ENCODE measurements at places on chromosomes 5 and 9.
A peak's percentile ranks its signal among the peaks of the same experiment; 100 is the strongest.

DNA sequence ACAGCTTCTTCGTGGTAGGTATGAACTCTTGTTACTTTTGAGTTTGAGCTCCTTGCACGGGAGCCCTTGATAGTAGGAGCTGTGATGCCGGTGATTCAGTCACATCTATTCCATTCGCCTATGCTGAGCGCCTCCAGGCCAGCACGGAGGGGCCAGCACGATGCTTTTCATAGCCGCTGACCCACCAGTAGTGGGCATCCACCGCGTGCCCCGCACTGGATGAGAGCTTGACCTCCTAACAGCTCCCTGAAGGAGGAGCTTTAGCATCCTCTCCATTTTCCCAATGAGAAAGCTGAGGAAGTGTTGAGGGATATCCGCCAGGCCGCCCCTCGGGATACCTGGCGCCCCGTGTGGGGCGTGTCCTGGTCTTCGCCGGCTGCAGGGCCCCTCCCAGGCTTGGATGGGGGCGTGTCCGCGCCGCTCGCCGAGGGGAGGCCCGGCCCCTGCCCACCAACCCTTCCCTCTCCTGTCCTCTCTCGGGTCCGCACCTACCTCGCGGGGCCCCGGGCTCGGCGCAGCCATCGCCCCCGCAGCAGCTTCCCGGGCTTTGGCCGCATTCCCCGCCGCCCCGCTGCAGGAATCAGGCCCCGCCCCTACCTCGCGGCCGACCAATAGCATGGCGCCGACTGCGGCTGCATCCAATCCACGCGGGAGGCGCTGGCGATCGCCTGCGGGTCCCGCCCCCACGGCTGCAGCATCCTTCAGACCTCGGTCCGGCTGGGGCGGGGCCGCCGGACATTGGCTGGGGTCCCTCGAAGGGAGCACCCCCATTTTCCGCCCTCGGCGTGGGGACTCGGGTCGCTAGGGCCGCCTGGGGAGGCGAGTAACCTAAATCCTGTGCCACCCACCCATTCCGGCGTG lies at the start of gene PIP5KL1:
TSS of gene PIP5KL1 (minus strand) at position 547 of the 861 bp plus-strand sequence. CDS start at position 522, 25 bp downstream.
- peak; percentile 59 for DNase-seq

GRCh38 chr9:85645909-85646627 lies 95.7 kb downstream of the AGTPBP1 start:
- DNase-seq = no peak

DNA sequence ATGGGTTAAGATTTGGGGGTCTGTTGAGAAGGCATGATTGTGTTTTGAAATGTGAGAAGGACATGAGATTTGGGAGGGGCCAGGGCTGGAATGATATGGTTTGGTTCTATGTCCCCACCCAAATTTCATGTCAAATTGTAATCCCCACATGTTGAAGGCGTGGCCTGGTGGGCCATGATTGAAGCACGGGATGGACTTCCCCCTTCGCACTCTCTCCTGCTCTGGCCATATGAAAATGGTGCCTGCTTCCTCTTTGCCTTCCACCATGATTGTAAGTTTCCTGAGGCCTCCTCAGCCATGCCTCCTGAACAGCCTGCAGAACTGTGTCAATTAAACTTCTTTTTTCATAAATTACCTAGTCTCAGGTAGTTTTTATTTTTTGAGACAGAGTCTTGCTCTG lies 14.7 kb upstream of the NOTCH1 start:
- DNase-seq = no peak

GRCh38 chr9:27468000-27468399 lies 56.1 kb upstream of the IFNK start:
- DNase-seq = no peak

GRCh38 chr9:124849801-124850200 lies 3.5 kb upstream of the WDR38 start:
- no peak for DNase-seq

GRCh38 chr5:181149355-181149754 lies 2.0 kb downstream of the OR2V2 start:
- DNase-seq = no peak

DNA sequence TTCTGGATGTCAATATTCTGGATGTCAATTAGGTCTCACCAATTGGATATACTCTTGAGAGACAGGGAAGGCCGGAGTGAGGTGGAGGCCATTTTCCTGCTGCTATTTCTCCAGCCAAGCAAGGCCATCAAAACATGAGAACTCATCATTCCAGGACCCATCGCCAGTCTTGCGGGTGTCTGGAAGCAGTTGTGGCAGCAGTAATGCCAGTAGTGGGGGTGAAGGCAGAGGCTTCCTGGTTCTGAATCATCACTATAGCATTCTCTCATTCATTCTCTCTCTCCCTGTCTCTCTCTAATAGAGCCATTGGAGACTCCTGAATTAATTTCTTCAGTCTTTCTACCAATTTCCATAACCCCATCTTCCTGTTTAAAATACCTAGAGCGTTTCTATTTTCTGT lies 71.8 kb downstream of the EGFLAM start:
- no peak for DNase-seq

GRCh38 chr9:108119530-108120113 lies 630.1 kb upstream of the KLF4 start:
- DNase-seq = no peak

GRCh38 chr5:56229111-56229510 lies 4.0 kb downstream of the ANKRD55 start:
- no peak for DNase-seq

- DNase-seq = peak; percentile 55
Measured at GRCh38 chr5:43631182-43631910, 28.4 kb downstream of the NNT start.

GRCh38 chr9:6764523-6764922 lies 6.8 kb downstream of the KDM4C start:
- DNase-seq = no peak

- no peak for DNase-seq
Measured at GRCh38 chr5:61313960-61314681, 17.9 kb upstream of the ZSWIM6 start.

DNA sequence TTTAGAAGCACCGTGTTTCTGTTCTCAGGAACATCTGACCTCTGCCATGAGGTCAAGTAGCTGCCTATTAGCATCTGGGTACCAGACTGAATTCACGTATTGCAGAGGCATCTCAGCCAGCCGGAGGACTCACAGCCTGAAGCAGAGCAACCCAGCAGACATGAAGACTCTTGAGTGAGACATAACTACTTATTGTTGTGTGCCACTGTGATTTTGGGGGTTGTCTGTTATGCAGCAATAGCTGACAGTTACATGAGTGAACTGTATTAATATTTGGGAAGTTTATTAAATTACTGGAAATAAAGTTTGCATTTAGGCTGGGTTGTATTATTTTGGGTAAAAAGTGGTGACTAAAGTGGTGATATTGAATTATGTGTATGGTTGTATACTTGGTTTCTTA lies 1.3 kb upstream of the ACOT12 start:
- no peak for DNase-seq

GRCh38 chr9:125513303-125513667 lies 193.7 kb downstream of the MAPKAP1 start:
- no peak for DNase-seq

GRCh38 chr5:103498800-103499551 lies 63.6 kb downstream of the NUDT12 start:
- DNase-seq = no peak

DNA sequence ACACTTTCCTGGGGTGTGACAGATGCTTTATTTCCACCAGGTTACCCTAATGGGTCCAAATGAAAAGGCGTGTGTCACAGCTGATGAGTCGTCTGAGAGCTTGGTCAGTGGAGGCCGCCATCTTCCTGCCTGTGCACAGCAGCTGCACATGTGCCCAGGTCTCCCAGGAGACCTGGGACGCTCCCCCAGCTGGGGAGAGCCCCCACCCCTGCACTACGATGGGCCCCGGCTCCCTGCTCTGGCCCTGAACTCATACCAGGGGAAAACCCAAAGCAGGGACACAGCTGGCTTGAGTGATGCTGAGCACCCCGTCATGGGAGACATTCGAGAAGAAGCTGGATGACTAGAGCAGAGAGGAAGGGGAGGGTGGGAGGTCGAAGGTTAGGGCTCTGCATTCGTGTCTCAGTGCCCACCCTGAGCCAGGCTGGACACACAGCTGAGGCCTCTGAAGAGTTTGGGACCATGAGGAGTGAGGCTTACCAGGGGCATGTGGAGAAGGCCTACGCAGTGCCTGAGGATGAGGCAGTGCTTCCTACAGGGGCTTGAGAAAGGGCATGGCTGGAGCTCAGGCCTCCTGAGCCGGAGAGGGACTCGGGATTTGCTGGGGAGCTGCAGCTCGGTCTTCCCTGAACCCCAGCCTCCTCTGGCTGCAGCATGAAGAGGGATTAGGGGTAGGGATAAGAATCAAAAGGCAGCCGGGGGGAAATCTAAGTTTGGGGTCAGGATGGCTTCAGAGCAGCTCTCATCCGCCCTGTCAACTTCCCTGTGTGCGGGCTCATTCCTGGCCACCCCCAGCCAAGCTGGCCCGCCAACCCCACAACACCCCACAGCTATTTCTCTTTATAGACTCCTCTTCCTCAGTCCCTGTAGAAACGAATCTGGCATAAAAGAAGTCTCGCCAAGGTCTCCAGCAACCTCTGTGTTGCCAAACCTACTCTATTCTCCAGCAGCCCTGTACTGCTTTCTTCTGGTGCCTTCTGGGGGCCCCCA lies 42.2 kb upstream of the RNU6ATAC start:
- no peak for DNase-seq

DNA sequence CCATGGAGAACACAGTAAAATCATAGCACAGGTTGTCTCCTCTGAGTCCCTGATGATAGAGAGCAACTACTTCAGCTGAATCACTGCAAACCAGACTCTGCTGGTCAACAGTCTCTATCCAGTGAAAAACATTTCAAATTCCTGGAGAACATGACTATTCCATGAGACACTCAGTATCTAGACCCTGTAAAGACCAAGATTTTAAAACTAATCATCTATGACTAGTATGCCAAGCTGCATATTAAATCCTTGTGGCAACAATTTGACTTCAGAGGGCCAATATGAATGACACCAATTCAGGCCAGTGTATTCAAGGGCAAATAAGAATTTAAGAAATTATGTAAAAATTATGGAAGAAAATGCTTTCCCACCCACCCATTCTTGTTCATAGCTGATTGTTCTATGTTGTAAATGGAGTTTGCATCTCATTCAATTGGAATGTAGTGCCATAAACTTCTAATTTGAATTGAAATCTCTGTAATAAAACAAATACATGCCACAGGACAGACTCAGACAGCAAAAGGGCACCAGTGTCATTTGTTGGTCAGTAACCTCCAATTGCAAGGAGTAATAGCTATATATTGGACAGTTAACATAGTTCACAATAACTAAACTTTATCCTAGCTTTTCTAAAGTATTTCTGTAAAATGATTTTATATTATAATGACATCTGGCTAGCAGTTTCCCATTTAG lies 80.1 kb upstream of the LPAR1 start:
- no peak for DNase-seq

GRCh38 chr5:39080597-39081204 lies 6.5 kb upstream of the RICTOR start:
- peak; percentile 22 for DNase-seq

GRCh38 chr9:91820949-91821880 lies 128.8 kb downstream of the ROR2 start:
- no peak for DNase-seq

- DNase-seq = peak; percentile 45
Measured at GRCh38 chr5:135208903-135209721, 175.1 kb upstream of the PITX1 start.

- DNase-seq = peak; percentile 47
Measured at GRCh38 chr9:14106699-14107098, 207.2 kb downstream of the NFIB start.

DNA sequence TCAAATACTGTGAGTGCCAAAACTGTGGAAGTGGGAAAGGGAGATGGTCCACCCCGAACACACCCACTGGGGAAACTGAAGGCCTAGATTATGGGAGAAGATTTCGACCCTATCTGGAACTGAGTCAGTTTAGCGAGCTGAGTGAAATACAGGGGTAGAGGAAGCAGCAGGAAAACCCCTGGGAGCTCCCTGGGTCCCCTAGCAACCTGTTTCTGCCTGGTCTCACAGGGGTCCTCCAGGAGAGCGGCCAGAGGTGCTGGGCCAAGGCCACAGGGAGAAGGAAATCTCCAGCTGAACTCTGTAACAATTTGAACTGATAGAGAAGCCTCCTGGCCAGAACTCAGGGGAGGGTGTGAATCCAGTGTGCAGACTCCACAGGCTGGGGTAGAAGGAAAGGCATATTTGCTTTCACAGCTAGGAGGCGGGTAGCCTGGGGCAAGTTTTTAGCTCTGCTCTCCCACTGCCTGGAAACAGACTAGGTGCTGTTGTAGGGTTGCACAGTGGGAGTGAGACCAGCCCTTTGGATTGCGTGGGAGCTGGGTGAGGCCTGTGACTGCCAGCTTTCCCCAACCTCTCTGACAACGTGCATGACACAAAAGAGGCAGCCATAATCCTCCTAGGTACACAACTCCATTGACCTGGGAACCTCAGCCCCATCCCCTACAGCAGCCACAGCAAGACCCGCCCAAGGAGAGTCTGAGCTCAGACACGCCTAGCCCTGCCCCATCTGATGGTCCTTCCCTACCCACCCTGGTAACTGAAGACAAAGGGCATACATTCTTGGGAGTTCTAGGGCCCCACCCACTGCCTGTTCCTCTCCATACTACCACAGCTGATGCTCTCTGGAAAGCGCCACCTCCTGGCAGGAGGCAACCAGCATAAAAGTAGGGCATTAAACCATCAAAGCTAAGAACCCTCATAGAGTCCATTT lies 78.8 kb upstream of the GPBP1 start:
- no peak for DNase-seq

DNA sequence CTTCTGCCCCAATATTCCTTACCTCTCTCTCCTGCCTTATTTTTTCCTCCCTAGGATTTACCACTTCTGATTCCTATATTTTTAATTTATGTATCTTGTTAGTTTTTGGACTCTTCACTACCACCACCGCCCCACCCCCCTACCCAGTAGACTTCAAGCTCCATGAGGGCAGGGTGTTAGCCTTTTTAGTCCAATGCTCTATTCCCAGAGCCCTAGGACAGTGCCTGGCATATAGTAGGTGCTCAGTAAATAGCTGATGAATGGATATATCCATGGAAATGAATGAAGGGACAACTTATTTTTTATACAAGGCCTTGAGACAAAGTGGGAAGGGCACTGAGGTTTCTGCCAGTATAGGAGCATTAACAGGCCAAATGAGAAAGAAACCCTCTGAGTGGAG lies 41.5 kb downstream of the IRF1 start:
- DNase-seq = no peak

DNA sequence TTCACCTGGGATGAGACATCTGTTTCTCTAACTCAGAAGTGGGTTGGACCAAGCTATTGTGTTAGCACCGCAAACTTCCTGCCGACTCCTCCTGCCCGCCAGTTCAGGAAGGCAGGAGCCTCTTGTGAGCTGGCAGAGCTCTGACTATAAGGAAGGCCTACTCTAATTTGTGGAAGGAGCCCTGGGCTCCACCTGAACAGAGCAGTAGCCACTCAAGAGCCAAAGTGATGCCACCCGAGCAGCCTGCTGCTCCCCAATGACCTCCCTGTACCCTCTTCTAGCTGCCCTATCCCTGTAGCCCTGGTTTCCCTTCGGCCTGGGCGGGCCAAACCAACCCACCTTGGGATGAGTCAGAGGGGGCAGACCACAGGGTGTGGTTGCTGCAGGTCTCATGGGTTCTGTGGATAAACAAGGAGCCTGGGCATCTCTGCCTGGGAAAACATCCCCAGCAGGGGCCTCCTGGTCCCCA lies 81.6 kb downstream of the PSD2 start:
- DNase-seq = no peak

Measured in NCI-H1092 treated with DMSO at 0.1 percent for 48 hours (cell line).